ENCODE measurements at places on chromosomes 7 and 10. TPM values are rescaled to one million over a fixed set of nuclear protein-coding genes. Genes with fewer than 3 reads are reported as not detected.

Gene IL6
- 1.4 TPM for total RNA-seq

Gene INMT
- total RNA-seq: 4.3 TPM

Gene OPN4
- total RNA-seq: not detected

Gene EIF3B
- total RNA-seq: 199 TPM

Gene TAS2R4
- 3.5 TPM for total RNA-seq

Gene CCSER2
- 38.7 TPM for total RNA-seq

- no peak for DNase-seq
These were observed 182.6 kb upstream of the CXCL12 start for GRCh38 chr10:44567471-44567870.

DNA sequence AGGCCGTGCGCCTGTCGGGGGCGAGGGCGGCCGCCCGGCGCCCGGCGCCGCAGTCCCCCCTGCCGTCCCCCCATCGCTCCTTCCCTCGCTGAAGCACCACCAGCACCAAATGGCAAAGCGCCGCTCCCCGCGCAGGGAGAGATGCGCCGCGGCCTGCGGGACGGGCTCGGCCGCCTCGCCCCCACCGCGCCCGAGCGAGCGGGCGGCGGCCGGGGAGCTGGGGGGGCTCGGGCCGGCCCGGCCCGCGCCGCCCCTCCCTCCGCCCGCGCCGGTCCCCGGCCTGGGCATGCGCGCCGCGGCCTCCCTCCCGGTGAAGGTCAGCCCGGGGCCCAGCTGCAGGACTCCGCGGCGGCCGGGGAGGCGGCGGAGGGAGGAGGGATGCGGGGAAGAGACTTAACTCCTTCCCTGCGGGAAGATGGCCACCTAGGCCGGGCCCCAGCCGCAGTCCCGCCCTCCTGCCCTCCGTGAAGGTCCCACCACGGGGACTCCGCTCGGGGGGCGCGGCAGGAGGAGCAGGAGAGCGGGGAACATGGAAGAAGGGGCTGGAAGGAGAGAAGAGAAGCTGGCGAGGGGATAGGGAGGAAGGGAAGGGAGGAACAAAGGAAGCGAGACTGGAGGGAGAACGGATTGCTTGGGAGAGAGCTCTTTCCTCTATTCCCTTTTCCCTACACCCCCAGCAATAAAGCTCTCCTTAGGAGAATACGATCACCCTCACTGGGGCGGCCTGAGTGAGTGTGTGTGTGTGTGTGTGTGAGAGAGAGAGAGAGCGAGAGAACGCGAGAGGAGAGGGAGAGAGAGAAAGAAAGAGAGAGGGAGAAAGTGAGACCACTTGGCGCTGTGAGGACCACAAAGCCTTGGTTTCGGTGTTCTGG is 3.4 kb upstream of the SMARCD3 start:
- peak; percentile 56 for DNase-seq

DNA sequence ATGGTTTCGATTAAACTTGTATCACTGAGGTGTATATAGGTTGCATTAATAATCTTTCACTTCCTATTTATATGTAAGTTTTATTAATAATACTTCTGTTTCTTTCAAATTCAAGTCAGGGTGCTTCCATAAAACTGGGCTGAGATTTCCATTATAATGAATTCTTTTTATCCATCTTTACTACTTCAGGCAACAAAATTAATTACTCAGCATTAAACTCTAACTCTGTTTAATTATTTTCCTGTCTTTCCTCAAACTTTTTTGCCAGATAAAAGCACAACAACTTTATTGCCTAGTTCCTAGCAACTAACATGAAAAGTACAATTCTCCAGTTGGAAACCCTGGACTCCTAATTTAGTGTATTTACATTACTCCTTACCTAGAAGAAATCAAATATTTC is 3.0 kb upstream of the MINDY3 start:
- DNase-seq: no peak

GRCh38 chr7:113892818-113893217 is 26.0 kb downstream of the PPP1R3A start:
- DNase-seq: no peak

GRCh38 chr10:131591936-131592335 is 280.4 kb upstream of the TCERG1L start:
- no peak for DNase-seq

GRCh38 chr7:158396982-158397862 is 190.4 kb downstream of the PTPRN2 start:
- no peak for DNase-seq

GRCh38 chr10:85642082-85642420 is 724.5 kb downstream of the GRID1 start:
- DNase-seq: no peak

GRCh38 chr10:86284355-86285105 is 82.1 kb downstream of the GRID1 start:
- DNase-seq: peak; percentile 26

- DNase-seq: no peak
These were observed 271.2 kb downstream of the INHBA start for GRCh38 chr7:41431671-41432070.

GRCh38 chr7:110470420-110470819 is 620.5 kb upstream of the LRRN3 start:
- DNase-seq: no peak

- no peak for DNase-seq
These were observed 516.7 kb upstream of the CELF2 start for GRCh38 chr10:10500937-10501336.

DNA sequence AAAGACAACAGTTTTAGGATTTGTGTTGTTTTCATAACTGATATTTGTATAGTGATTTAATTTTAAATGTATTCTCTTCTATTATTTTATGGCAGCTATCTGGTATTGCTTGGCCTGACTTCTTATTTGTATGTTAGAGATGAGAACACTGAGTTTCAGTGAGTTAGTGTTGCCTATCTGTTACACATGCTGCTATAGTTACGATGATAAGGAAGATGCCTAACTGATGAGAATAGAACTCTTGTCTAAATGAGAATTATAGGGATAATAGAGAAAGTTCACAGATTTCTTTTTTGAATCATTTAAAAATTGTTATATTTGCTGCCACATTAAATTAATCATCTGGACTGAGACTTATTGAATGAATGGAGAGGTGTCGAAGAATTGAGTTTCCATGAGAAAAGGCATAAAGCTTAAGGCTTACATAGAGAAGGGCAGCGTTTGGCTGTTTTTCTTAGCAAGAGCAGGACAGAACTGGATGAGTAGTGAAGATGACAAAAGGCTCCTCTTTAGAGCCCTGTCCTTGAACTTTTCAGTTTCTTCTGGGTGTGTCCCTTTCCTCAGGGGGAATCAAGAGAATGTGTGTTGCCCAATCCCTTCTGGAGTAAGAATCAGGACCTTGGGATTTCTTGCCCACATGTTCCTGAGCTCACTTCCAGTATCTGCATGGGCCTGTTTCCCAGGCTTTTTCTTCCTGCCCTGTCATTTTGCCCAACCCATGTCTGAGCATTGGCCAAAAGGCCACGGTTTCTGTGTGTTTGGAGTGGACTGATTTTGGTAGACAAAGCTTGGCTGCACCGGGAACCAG is 195.6 kb upstream of the CSTF2T start:
- no peak for DNase-seq

DNA sequence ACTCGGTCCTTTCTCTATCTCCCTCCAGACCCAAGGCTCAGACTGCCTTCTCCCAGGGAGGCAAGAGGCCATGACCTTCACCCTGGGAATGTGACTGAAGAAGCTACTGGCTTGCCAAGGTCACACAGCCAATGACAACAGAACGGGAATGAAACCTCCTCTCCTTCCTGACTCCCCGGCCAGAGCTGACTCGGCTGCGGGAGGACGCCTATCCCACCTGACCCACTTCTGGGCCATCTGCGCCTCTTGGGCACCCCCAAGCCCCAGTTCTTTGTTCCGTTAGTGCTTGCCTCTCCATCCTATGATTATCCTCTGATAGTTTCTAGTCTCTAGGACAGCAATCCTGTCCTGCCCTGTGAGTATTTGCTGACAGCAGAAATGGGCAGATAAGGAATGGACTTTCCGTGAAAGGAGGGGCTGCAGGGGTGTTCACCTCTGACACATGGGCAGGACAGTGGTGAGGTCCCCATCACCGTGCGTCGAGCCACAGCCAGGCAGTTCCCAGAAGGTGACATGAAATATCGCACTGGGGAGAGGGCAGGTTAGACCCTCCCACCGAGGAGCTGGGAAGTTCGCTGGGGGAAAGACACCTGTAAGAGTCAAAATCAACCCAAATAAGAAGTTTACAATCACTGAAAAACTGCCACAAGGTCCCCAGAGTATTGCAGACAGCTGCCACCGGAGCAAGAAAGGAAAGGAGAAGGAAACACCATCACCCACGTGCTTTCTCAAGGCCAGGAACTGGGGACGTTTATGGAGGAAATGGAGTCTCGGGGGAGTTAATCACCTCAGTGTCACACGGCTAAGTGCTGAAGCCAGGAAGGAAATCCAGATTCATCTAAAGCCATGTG is 63.0 kb downstream of the INSIG1 start:
- DNase-seq: no peak

- DNase-seq: no peak
These were observed 664.2 kb downstream of the NXPH1 start for GRCh38 chr7:9097565-9098060.

GRCh38 chr10:1598393-1599153 is 138.8 kb downstream of the ADARB2 start:
- DNase-seq: no peak

DNA sequence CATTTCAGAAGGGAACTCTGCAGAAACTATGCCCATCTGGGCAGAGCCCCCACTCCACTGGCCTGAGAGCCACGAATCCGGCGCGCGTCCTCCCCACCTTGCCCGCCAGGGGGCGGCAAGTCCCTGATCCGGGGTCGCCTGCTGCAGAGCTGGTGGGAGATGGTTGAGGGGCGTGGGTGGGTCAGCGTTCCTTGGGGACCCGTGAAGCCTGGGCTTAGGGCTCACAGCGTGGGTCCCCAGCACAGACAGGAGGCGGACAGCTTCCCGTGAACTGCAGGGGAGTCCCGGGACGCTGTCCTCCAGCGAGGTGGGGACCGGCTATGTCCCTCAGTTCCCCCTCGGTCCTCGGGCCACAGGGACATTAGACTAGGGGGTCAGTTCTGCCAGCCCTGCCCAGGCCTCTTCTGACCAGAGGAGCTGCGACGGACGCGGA is 585 bp upstream of the POP7 start:
- DNase-seq: peak; percentile 95

- DNase-seq: no peak
These were observed 7.1 kb downstream of the GATA3 start for GRCh38 chr10:8061274-8062211.

- no peak for DNase-seq
These were observed 120.3 kb downstream of the VIPR2 start for GRCh38 chr7:159024280-159024951.

DNA sequence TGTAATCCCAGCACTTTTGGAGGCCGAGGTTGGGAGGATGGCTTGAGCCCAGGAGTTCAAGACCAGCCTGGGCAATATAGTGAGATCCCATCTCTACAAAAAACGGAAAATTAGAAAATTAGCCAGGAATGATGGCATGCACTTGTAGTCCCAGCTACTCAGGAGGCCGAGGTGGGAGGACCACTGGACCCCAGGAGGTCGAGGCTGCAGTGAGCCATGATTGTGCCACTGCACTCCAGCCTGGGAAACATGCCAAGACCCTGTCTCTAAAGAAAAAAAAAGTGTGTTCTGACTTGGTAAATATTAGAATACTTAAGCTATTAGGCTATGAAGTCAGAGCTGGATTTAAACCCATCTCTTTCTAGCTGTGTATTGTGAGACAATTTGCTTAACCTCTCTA is 81.0 kb upstream of the KAT6B start:
- no peak for DNase-seq

DNA sequence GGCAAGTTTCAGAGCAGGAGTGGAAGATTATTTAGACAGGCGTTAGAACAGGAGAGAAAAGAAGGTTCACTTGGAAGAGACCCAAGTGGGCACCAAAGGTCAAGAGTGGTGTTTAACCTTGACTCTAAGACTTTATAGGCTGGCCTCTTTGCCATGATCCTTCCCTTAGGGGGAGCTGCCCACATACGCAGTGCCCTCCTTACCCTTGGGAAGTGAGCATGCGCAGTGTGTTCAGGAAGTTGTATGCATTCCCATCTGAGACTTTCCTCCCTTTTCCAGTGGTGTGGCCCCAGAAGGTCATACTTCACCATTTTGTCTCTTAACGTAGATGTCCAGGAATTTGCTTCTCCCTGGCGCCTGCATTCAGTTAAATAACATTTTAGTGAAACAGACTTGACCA is 95.8 kb downstream of the CXCL12 start:
- DNase-seq: no peak

GRCh38 chr7:106640368-106641141 is 20.4 kb downstream of the CCDC71L start:
- DNase-seq: no peak

DNA sequence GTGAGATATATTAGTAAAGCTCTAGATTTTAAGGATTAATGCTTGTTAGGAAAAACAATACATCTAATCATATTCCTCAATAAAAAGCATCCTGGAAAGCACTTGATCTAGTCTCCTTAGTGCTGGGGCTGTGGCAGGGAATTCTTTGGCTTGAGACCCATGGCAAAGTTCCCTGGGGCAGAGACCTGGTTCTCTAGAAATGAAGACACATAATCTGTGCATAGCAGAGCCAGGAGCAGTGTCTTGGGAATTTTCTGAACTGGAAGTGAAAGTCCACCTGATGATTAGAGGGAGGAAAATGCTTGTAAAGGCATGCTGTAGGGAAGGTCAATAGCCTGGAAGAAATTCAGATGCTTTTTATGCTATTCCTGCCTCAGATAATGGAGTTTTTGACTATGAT is 247.4 kb downstream of the CDK14 start:
- DNase-seq: no peak

GRCh38 chr7:149494738-149495368 is 2.8 kb downstream of the ZNF746 start:
- no peak for DNase-seq

Measured in mesothelial cell of epicardium (in vitro differentiated cells).